ENCODE measurements at places on chromosomes 2 and 18. TPM values are rescaled to one million over a fixed set of nuclear protein-coding genes. Genes with fewer than 3 reads are reported as not detected.

Gene LYG2
- not detected for total RNA-seq

Gene REG1B
- not detected for total RNA-seq

DNA sequence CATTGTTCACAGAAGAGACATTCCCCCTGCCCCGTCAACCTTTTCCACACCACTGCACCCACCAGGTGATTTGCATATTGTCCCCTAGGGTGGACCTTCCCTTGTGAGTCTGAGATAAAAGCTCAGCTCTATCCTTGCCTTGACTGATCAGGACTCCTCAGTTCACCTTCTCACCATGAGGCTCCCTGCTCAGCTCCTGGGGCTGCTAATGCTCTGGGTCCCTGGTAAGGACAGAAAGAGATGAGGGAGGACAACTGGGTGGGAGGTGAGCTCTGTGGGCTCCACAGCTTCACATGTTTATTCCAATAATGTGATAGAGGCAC is 1160.1 kb downstream of the RPIA start:
- H3K4me1 ChIP-seq = no peaks in the 10 kb centered on the region
- H3K27ac ChIP-seq = no peak overlapping the region
- no peaks in the 10 kb centered on the region for H3K36me3 ChIP-seq
- no peak for DNase-seq

- no peak overlapping the region for H3K4me3 ChIP-seq
- DNase-seq = no peak
- no peaks in the 10 kb centered on the region for H3K27me3 ChIP-seq
Observed at GRCh38 chr18:28059861-28060260, 117.1 kb downstream of the CDH2 start.

DNA sequence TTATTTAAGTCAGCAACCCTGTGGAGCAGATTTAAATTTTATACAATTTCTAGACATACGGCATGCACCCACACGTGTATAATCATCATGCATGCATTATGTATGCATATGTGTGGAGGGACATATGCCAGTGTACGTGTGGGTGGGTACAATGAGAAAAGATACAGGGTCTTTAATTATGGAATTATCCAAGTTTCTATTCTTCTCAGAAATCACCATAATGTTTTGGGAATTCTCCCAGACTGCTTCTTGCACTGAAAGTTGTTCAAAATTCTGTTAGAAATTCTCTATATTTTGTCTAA is 63.9 kb upstream of the TMEM18 start:
- no peak overlapping the region for H3K4me3 ChIP-seq
- no peaks in the 10 kb centered on the region for H3K27me3 ChIP-seq
- H3K36me3 ChIP-seq = no peaks in the 10 kb centered on the region
- no peak for DNase-seq
- no peaks in the 10 kb centered on the region for H3K4me1 ChIP-seq

Gene EPAS1
- 3.1 TPM for total RNA-seq

DNA sequence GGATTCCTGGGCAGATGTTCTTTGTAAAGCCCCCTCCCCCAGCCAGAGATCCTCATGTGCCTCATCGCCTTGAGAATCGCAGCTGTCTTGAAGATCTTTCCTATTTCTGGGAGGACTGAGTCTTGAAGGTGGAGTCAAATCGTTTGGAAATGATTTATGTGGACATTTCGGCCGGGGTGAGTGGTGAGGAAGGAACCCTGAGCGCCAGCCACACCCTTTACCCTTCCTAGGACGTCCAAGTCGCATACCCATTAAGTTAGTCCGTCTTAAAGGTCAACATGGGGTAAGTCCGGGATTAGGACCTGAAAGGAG is 84.9 kb upstream of the ZCCHC2 start:
- no peak overlapping the region for H3K4me3 ChIP-seq
- no peak overlapping the region for H3K27ac ChIP-seq
- DNase-seq = no peak
- H3K36me3 ChIP-seq = no peaks in the 10 kb centered on the region
- no peaks in the 10 kb centered on the region for H3K4me1 ChIP-seq

GRCh38 chr2:242019344-242019743 is 149.8 kb downstream of the RTP5 start:
- no peaks in the 10 kb centered on the region for H3K4me1 ChIP-seq
- H3K27ac ChIP-seq = no peak overlapping the region
- no peak for DNase-seq
- H3K27me3 ChIP-seq = no peaks in the 10 kb centered on the region
- no peak overlapping the region for H3K4me3 ChIP-seq

DNA sequence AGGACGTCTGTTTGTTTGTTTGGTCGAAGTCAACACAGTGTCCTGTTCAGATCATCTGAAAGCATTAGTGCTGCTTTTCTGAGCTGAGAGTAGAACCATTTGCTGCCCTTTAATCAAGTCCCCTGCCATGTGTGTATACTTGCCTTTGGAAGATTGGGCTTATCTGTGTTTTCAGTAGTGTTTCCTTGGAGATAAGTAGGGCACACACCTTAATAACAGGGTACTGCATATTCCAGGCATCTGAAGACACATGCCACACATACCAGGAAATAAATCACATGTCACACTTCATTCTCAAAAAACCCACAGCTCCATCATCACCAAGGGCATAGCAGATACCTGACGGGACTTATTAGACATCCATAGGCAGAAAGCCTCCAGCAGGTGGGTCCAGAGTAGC is 157.4 kb downstream of the SOX11 start:
- no peaks in the 10 kb centered on the region for H3K27me3 ChIP-seq
- H3K4me3 ChIP-seq = no peak overlapping the region
- no peaks in the 10 kb centered on the region for H3K4me1 ChIP-seq
- no peak overlapping the region for H3K27ac ChIP-seq
- DNase-seq = no peak
- H3K36me3 ChIP-seq = no peaks in the 10 kb centered on the region

- peaks cover 9% of the 10 kb centered on the region for H3K4me1 ChIP-seq
- no peaks in the 10 kb centered on the region for H3K27me3 ChIP-seq
- H3K36me3 ChIP-seq = peaks cover 33% of the 10 kb centered on the region
- no peak overlapping the region for H3K27ac ChIP-seq
- H3K4me3 ChIP-seq = no peak overlapping the region
Observed at GRCh38 chr2:219186754-219187456, 8.8 kb downstream of the RETREG2 start.

DNA sequence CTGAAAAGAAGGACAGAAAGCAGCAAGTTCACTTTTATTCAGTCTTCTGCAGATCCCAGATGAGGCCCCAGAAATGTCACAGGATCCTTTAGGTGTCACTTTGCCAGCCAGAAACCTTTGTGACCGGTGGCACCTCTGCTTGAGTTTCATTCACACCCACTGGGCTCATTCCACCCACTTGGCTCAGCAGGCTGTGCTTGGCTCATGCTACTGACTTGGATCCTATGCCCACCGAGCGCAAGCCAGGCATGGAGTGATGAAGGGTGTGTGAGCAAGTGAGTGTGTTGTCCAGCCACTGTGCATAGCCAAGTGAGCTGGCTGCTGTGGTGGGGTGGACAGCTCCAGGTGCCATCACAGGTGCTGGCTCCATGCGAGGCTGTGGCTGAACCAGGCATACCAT is 357.0 kb upstream of the GULP1 start:
- H3K4me3 ChIP-seq = no peak overlapping the region
- no peaks in the 10 kb centered on the region for H3K36me3 ChIP-seq
- DNase-seq = no peak
- no peak overlapping the region for H3K27ac ChIP-seq

DNA sequence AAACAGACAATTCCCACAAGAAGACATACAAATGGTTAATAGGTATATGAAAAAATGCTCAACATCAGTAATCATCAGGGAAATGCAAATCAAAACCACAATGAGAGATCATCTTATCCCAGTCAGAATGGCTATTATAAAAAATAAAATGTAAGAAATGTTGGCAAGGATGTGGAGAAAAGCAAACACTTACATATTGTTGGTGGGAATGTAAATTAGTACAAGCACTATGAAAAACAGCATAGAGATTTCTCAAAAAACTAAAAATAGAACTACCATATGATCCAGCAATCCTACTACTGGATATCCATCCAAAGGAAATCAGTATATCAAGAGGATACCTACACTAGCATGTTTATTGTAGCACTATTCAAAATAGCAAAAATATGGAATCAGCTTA is 186.6 kb downstream of the NOL4 start:
- no peaks in the 10 kb centered on the region for H3K27me3 ChIP-seq
- DNase-seq = no peak
- H3K4me3 ChIP-seq = no peak overlapping the region
- H3K4me1 ChIP-seq = no peaks in the 10 kb centered on the region
- no peak overlapping the region for H3K27ac ChIP-seq

- H3K27ac ChIP-seq = no peak overlapping the region
- no peak for DNase-seq
- H3K27me3 ChIP-seq = no peaks in the 10 kb centered on the region
- H3K4me3 ChIP-seq = no peak overlapping the region
- H3K4me1 ChIP-seq = no peaks in the 10 kb centered on the region
Observed at GRCh38 chr2:147547440-147547839, 297.4 kb upstream of the ACVR2A start.

Gene SERPINB13
- not detected for total RNA-seq

DNA sequence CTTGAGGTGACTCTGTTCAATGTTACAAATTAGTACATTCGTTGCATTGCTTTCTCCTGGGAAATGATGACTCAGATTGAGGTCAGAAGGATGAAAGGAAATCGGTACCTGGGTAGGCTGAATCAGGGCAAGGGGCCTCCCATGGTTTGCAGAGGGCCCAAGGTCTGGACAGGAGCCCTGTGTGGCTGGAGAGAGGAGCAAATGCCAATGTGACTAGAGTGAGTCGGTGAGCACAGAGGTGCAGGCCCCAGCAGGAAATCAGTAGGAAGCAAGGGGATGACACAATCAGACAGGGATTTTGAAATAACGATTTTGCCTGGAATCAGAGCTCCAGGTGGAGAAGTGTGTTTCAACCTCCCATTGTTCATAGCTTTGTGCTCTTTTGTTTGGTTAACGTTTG is 118.9 kb downstream of the CCDC102B start:
- no peak overlapping the region for H3K4me3 ChIP-seq
- H3K27ac ChIP-seq = no peak overlapping the region
- H3K27me3 ChIP-seq = no peaks in the 10 kb centered on the region
- DNase-seq = no peak
- H3K4me1 ChIP-seq = no peaks in the 10 kb centered on the region
- H3K36me3 ChIP-seq = no peaks in the 10 kb centered on the region

Gene HAAO
- total RNA-seq = not detected

Measured in naive thymus-derived CD4-positive, alpha-beta T cell (primary cell).